Hepatocyte (in vitro differentiated cells): ENCODE measurements at places on chromosomes 3 and 15.
A peak's percentile ranks its signal among the peaks of the same experiment; 100 is the strongest.

DNA sequence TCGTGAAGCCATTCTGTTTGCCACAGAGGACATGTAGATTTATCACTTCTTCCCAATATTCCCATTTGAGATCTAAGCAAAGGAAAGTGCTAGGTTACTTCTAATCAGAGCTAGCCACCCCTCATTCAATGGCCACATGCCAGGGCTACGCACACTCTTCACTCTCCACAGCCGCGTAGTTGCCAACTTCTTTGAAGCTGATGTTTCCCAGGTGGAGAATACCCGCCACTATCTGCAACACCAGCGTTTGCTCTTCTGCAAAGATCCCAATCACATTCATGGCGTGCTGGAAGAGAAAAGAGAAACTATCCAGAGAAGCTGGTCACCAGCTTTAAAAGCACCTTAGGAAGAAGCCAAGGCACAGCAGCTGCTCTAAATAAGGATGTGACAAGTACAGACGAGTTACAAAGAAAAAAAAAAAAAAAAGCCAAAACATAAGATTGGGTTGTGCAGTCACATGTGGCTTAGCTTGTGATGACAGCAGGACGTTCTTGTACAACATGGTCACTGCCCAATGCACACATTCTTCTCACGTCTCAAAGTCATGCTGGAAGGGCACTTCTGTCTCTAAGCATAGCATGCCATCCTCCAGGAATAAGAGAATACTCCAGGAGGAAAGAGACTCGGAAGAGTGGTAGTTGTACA is 16.4 kb downstream of the LDHAL6B start:
- DNase-seq = no peak

DNA sequence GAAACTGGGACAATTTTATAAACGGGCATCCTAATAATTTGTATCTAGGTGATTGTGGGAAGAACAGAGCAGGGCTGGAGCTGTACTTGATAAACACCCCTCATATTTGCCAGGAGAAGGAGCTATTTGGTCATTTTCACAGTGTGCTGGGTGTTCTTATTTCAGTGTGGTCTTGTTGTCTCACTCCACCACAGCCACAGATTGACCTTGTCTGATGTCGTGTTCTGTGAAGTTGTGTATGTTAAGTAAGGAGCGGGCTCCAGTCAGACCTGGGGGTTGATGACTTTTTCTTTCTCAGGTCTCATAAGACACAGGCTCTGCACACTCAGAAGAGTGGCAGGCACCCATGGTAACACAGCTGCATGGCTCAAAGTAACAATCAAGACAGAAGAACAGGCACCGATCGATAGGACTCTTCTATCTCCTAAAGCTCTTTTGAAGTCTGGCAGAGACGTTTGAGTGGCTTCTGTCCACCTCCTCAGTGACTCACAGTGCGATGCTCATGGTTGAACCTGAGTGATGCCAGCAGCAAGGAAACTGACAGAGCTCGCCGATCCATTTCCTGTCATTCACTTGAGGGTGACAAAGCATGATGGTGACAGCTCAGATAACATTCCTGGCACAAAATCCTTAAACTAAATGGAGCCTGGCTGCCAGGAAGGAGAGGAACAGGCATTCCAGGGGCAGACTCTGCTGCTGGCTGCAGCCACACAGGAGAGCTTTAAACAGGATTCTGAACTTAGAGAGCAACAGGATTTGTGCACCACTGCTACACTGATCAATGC is 20.8 kb downstream of the DPH3 start:
- DNase-seq = no peak

GRCh38 chr15:67042551-67043142 is 22.8 kb upstream of the SMAD3 start:
- DNase-seq = peak; percentile 38

DNA sequence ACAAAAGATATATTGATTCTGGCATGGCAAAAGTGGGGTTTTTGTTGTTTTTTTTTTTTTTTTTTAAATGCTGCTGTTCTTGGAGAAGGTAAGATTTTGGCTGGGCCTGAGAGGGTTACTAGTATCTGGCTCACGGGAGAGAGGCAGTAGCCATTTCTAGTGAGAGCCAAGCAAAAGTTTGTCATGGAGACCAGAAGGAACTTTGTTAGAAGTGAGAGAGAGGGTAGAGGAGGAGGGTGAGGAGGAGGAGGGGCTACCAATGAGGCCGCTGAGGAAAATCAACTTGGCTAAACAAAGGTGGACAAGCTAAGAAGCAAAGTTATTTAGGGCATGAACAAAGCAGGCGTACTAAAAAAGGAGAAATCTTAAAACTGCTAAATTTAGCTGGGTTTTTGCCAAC is 48.9 kb upstream of the STRIT1 start:
- DNase-seq = no peak

DNA sequence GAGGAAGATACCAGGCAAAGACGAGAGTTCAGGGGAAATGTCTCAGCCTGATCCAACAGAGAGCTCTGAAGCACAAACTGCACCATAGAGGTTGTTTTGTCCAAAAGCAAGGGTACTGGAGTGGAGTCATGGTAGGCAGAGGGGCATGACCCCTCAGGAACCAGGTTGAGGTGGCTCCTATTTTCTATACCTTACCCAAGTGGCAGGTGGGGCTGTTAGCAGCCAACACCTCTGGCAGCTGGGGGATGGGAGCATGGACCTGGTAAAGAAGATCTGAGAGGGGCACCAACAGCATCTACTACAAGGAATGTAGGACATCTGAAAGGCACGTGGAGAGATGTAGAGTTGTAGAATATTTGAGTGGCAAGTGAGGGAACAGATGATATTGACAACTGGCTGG is 85.2 kb downstream of the GAP43 start:
- DNase-seq = no peak

DNA sequence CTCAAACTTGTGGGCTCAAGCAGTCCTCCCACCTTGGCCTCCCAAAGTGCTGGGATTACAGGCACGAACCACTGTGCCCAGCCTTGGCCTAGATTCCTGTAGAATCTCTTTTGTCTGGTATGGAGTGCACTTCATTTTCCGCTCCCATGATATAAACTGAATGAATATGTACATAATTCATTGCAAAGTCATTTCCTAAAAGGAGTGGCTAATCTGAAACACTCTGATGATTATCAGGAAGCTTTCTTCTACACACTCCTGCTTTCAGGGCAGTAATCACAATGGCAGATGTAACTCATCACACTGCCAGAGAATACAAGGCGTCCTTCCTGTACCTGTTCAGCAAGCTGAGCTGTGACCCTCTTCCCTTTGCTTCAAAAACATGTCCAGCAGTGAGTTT is 28.6 kb downstream of the RLBP1 start:
- no peak for DNase-seq
